Activated CD4-positive, alpha-beta T cell treated with anti-CD3 and anti-CD28 coated beads, Interleukin-2, Interleukin-4, amounts not matched to agents 100 ng/mL and 50 ng/mL, durations not matched to agents 16 hours and 8 hours (primary cell): ENCODE measurements at places on chromosomes 7 and 10.

DNA sequence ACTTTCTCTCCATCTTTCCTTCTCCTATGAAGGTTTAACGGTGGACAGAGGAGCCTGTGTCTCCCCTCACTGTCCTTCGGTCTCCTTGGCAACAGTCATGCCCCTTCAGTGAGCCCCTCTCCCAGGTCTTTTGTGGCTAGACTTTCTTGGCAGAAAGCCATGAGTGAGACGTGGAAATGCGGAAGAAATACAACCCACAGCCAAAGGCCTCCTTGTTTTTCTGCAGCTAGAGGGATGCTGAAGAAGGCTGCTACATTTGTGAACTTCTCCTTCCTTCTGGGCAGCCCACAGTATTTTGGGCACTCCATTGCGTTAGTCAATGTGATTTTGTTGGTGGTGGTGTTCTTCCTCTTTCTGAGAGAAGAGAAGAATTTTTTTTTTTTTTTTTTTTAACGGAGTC is 333.7 kb upstream of the PODXL start:
- no peak for DNase-seq

DNA sequence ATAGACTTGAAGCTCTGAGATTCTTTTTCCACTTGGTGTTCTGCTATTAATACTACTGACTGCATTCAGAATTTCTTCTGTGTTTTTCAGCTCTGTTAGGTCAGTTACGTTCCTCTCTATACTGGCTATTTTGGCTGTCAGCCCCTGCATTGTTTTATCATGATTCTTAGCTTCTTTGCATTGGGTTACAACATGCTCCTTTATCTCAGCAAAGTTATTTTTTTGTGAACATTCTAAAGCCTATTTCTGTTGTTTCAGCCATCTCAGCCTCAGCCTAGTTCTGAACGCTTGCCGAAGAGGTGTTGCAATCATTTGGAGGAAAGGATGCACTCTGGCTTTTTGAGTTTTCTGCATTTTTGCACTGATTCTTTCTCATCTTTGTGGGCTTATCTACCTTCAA is 201.5 kb upstream of the GNAI1 start:
- DNase-seq: no peak

- DNase-seq: no peak
Measured at GRCh38 chr10:61634746-61635145, 28.0 kb upstream of the CABCOCO1 start.

- peak; percentile 25 for DNase-seq
Measured at GRCh38 chr10:45001381-45002148, 842 bp downstream of the ZNF22 start.

DNA sequence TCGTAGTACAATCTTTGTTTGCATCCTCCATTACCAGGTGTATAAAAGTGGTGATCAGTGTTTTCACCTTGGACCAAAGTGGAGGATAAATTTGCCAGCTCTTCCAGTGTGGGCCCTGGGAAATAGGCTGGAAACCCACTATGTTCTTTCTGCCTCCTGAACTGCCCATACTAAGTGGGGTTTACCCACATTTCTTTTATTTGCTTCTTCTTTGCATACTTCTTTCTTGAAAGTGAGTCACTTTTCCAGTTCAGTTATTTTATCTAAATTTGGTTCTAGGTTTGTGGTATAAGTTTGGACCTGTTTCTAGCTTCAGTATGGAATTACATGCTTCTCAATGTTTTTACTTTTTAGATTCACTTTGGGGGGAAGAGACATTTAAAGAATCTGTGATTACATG is 126.2 kb upstream of the ACBD5 start:
- DNase-seq: no peak

DNA sequence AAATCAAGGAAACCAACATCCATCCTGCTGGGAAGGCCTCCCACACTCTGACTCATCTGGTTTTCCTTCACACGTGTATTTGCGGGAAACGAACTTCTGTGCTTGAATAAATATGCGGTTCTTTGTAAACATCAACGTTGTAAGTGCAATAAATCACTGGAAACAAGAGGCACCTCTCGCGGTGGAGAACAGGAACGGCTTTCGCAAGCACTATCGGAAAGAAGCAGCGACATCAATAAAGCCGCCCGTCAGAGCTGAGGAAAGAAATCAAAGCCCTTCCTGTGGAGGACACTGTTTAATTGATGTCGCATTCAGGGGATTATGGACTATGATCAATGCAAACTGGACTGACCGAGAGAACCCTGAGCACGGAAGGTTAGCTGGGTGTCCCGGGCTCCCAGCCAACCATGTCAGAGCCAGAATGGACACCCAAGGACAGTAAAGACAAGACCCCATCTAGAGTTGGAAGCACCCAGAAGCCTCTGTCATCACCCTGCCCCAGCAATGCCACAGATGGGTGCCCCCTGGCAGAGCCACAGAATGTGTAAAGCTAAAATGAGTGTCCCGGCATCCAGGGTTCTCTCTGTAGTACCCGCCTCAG is 37.6 kb downstream of the OAT start:
- DNase-seq: no peak

DNA sequence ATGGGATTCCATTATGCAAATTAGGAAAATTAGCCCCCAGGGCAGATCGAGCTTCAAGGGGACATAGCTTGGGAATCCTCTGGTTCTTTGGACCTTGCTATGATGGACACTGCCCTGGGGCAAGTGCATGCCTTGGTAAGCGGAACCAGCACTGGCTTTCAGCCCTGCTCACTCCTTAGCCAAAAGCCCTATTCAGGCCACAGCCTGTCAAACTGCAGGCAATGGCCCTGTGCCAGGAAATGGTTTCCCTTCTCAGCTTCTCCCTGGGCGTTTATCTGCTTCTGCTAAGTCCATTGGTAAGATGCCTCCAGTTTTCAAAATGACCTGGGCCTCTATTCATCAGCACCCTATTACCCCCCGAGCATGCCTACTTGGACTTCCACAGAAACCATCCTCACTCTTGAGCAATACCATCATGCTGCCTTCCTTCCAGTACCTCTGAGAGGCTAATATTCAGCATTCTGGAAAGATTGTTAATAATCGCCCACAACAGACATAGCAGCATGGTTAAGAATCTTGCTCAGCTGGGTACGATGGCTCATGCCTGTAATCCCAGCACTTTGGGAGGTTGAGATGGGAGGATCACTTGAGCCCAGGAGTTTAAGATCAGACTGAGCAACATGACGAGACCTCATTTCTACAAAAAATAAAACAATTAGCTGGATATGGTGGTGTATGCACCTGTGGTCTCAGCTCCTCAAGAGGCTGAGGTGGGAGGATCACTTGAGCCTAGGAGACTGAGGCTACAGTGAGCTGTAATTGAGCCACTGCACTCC is 918.6 kb upstream of the AUTS2 start:
- DNase-seq: no peak

- no peak for DNase-seq
Measured at GRCh38 chr7:131765575-131765974, 209.1 kb upstream of the PODXL start.

DNA sequence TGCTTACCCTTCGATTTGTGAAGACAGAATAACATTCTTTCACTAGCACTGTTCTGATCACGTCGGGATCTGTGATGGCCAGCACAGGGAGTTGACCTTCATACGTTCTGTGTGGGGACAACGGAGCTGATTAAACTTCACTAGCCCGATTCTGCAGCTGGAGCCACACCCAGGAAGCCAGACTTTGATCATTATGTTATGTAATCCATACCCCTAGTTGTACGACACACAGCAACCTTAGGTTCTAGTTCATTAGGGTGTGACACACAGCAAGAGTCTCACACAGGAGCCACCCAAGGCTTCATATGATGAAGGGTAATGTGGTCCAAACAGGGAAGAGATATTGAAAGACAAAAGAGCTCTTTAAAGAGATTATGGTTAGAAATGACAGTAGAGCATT is 7.2 kb downstream of the CYP3A5 start:
- DNase-seq: no peak

DNA sequence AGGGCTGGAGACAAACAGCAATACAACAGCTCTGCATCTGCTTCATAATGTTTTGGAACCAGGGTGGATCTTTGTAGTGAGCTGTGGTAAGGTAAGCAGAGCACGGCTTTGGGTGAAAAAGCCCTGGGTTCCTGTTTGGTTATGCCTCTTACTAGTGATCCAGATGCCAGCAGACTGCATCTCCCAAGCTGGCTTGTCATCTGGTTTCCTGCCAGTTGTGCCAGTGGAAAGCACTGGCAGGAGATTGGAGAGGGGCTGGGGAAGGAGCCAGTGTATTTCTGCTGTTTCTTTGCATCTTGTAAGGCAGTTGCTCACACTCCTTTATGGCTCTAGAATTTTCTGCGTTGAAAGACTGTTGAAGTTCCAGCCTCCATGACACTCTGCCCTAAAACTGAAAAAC is 137.6 kb downstream of the TSPAN12 start:
- DNase-seq: no peak

DNA sequence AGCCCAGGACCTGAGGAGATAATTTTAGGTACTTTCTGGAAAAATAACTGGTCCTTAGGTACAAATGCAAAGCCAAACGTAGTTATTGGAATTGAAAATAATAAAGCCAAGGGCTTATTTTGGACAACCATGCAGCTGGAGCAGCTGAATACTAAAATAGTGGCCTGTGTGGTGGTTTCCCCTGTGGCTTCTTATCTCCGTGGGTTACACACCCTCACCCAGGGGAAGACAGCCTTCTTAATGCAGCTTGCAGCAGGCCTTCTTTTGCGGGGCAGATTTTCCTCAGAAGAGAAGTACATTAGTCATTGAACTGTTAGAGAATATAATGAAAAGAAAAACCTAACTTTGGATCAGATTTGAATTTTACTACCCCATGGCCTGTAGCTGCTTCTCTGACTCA is 133.5 kb downstream of the ST7 start:
- peak; percentile 21 for DNase-seq

GRCh38 chr7:29377718-29378117 is 183.1 kb downstream of the CHN2 start:
- no peak for DNase-seq

DNA sequence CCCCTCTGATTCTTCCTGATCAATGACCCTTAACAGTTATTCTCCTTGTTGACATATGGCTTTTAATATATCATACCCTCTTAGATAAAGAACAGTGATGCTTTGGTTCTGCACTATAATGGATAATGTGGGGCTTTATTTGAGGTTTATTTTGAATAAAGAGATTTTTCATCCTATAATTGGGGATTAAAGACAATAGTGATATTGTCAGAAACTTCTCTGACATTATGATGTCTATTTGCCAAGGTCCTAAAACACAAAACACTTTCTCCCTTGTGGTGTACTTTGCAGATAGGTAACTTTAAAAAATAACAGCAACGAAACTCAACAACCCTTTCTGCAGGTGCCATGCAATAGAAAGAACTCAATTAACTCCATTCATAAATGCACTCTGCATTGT is 243.6 kb upstream of the RHOBTB1 start:
- DNase-seq: no peak

GRCh38 chr10:103916254-103916653 is 1.7 kb downstream of the STN1 start:
- no peak for DNase-seq

- DNase-seq: no peak
Measured at GRCh38 chr7:23249486-23249885, 2.9 kb downstream of the GPNMB start.

GRCh38 chr10:14487488-14487883 is 156.8 kb upstream of the FRMD4A start:
- DNase-seq: no peak

DNA sequence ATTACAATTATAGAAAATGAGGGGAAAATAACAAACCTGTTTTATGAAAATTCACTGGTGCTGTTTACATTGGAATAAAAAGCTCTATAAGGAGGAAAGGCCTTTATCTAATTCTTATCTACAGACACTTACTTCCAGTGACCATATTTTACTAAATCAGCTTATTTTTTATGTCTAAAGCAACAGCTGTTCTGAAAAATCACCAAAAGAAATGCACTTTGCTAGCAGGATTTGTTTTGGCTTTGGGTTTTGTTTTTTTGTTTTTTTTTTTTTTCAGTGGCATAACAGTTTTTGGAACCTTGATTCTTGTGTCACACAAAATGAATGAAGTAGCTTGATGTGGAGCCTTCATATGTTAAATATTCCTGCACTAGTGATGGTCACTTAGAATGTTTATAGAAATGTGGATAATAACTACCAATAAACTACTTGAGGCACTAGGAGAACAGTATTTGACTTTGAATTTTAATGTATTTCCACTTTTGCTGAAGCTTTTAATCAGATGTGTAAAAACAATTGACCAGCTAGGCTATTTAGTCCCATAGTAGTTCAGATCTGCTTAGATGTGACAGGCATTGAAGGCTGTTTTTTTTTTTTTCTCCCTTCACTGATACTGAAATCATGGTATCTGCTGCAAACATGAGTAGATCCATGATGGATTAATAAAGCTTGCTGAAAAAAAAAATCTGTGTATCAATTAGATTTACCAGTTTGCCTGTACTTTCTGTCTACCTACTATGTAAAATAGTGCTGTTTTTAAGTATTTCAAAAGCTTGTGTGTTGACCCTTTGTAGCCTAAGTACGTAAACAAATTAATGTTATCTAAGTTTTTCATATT is 2.8 kb downstream of the ARL4A start:
- no peak for DNase-seq

GRCh38 chr7:144747936-144748335 is 87.9 kb downstream of the TPK1 start:
- no peak for DNase-seq

- DNase-seq: no peak
Measured at GRCh38 chr7:96995406-96996110, 9.8 kb upstream of the DLX6 start.

GRCh38 chr10:11178606-11179515 is 161.2 kb downstream of the CELF2 start:
- DNase-seq: peak; percentile 96

DNA sequence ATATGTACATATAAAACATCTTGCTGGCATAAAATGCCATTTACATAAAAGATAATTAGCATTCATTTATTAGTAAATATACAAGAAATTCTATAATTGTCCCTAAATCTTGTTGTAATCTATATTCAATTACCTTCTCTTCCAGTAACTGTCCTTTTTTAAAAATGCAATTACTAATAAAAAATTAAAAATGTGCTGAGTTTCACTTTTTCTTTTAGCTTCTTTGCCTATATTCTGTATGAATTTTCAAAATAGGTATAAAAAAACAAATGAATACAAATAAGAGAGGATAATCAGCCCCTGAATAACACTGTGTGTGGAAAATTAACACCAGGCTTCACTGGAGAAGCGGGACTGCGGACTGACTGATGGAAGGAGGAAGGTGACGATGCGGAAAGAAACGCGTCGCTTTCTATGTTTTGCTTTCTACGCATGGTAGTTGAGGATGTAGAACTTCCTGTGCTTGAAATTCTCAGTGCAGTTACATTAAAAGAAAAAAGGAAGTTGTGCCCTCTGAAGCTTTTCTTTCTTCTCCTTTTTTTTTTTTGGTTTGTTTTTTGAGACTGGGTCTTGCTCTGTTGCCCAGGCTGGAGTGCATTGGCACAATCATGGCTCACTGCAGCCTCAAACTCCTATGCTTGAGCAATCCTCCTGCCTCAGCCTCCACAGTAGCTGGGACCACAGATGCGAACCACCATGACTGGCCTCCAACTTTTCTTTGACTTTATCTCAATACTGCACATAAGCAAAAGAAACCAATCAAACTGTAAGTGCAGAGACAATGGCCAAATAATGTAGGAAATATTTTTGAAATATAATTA is 7.4 kb upstream of the ZMYND11 start:
- DNase-seq: peak; percentile 27
